ENCODE measurements at places on chromosomes 7 and 10.

- no peak for DNase-seq
Observed at GRCh38 chr10:112461029-112461887, 14.2 kb downstream of the VTI1A start.

GRCh38 chr7:157080111-157080730, 58.5 kb upstream of the UBE3C start:
- DNase-seq: no peak

DNA sequence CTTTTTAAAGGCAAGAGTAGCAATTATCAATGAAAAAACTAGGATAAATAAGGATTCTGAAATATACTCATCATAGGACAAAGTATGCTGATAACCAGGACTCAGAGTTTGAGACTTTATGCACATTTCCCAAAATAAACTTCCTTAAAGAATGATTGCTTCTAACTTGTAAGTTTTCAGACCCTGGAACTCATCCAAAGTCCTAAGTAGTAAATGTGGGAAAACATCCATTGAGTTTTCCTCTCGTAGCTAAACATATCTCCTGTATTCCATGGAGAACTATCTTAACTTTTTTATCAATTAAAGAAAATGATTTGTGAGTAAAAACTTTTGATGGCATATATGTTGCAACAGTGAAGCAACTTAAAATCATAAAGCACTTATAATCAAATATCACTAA, 285.2 kb upstream of the KLF6 start:
- DNase-seq: no peak

DNA sequence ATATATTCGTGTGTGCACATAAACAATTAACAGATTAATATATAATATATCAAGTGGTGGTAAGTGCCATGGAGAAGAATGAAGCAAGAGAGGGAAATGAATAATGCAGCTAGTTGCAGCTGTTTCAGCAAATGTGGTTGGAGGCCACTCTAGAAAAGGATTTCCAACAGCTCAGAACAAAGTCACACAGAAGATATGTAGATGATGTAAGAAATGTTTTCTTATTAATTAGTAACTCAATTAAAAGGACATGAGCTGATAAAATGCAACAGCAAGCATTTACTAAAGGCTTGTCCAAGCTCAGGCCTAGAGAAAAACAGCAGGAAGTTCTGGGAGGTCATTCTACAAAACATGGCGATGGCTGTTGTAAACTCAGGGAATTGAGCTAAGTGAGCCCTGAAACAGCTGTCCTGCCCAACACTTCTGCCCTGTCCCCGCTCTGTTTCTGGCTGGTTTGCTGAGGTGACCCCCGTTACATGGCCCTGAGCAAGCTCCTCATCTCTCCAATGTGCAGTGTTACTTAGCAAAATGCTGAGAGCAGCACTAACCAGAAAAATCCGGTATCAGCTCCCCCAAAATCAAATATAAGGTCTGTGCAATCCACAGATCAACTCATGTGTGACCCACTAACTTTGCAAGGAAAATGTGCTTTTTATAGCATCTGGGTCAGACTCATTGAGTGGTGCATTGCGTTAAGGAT, 23.4 kb upstream of the C10orf67 start:
- DNase-seq: peak; percentile 79

- no peak for DNase-seq
Observed at GRCh38 chr10:31554556-31554955, 235.5 kb downstream of the ZEB1 start.

DNA sequence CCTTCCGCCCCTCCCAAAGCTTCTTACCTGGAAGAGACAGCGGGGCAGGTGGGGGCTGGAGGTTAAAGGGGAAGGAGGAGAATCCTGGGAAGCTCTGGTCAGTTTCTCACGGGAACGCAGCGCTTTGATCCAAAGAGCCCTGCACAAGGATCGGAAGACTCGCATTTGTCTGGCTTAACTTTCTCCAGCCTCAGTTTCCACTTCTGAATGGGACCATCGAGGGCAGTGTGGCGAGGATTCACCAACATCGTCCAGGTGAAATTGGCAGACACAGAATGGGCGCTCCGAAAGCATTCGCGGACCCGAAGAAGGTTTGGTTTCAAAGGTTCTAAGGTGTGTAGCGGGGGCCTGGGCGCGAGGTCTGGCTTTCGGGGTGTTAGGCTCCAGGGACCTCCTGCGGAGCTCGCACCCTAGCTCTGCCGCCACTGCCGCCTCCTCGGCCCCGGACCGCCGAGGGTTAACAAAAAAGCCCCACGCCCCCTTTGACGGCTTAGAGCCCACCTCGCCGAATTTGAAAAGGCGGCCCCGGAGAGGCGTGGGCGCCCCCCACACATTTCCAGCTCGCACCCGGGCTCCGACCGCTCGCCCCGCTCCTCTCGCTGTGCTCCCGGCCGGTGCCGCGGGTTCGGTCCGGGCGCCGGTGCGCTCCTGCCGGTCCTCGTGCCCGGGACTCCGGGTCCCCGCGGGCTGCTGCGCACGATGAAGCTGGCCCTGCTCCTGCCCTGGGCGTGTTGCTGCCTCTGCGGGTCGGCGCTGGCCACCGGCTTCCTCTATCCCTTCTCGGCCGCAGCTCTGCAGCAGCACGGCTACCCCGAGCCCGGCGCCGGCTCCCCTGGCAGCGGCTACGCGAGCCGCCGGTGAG, at the start of gene COL26A1:
TSS of gene COL26A1 (plus strand) at position 542 of the 862 bp plus-strand sequence. CDS start at position 700, 158 bp downstream.
- DNase-seq: no peak

- no peak for DNase-seq
Observed at GRCh38 chr10:113129117-113129516, 179.1 kb downstream of the TCF7L2 start.

DNA sequence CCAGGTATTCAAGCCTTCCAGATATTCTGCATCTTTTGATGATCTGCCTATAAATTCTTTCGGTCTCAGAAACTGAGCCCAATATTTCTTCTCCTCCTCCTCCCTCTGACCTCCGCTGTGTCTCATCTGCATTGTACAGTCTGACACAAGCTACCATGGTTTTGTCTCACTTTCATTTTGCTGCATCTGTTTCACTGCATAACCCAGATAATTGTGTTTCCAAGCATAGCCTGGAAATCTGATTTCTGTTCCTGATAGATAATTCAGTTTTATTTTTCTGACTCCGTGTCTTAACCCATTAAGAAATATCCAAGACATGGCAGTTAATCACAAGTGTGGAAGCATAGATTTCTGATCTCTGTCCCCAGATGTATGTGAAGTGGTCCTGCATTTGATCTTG, 374.2 kb upstream of the SEMA3A start:
- DNase-seq: no peak

DNA sequence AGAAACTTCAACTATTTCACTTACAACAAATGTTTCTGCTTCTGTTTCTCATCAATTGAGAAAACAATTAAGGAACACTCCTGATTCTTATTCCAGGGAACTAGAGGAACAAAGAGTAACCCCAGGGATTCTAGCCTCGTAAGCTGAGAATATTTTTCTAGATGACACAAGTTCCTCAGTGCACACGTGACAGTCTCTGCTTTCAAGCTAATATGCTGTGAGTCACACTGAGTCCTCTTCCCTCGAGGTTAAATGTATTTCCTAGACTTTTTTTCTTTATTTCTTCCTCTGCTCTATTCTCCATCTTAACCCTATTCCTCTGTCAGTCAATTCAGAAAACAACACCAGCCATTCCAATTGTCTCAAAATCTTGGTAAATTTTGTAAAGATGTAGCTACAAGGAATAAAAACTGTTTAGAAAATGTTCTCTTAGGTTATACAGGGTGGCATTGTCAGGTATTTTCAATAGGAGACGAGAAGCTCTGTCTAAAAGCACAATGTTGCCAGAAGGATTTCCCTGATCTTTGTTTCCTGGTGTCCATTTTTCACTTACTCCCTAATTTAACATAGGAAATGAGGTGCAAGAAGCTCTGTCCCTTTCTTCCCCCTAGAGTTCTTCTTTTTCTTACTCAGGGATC, 5.8 kb upstream of the C1GALT1 start:
- peak; percentile 89 for DNase-seq

DNA sequence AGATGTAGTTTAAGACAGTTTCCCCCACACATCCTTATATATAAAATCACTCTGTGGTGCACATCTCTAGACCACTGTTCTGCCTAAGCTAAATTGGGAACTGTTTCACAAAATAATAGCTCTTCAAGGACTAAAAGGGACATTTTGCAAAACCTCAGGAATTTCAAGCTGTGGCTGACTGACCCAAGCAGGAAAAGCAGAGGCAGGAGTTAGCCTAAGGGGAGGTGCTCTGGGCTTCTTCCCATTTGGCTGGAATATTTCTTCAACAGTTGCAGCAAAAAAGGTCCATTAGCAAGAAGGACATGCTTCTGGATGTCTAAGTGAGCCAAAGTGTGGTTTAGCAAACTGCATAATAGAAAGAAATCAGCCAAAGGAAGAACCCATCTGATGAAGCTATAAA, 551.2 kb upstream of the ANKRD30A start:
- DNase-seq: no peak

DNA sequence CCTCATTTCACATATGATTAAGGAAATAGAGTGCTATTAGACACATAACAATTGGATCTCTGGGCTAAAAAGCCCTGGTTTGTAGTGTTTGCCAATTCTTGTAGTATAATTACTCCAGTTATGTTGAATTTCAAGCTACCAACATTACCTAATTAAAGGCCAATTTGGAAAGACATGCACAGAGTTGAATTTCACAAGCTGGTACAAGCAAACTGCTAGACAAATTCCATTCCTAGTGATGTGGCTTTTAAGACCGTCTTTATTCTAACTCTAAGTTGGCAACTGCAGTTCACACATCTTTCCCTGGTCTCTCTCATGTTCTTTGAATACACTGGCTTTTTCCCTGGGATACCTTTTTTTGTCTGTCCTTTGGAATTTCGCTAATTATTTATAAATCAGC, 384.1 kb upstream of the CNTNAP2 start:
- DNase-seq: no peak

DNA sequence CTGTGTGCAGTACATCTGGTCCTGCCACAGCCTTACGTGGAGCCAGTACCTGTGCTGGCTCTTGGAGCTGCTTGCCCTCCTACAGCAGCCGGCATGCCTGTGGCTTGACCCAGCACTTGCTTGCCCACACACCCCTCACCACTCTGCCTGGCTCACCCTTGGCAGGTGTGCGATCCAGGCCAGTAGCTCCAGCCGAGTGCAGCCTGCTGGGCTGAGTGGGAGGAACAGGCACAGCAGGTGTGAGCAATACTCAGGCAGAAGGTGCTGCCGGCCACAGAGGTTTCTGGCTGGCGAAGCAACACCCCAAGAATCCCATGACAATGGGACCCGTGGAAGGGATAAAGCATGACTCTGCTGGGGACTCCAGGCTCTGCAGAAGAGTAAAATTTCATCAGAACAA, 173.5 kb upstream of the ADCY1 start:
- no peak for DNase-seq

GRCh38 chr7:158531661-158532060, 56.0 kb downstream of the PTPRN2 start:
- DNase-seq: no peak

DNA sequence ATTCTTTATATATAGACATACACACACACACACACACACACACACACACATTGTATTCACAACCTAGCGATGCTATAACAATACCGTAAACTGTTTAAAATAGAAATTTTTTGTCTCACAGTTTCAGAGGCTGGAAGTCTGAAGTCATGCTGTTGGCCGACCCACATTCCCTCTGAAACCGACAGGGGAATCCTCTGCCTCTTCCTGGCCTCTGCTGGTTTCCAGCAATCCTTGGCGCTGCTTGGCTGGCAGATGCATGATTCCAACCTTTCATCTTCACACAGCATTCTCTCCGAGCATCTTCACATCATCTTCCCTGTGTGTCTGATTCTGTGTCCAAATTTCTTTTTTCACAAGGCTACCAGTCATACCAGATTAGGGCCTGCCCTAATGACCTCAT, 94.8 kb downstream of the CCDC71L start:
- no peak for DNase-seq

DNA sequence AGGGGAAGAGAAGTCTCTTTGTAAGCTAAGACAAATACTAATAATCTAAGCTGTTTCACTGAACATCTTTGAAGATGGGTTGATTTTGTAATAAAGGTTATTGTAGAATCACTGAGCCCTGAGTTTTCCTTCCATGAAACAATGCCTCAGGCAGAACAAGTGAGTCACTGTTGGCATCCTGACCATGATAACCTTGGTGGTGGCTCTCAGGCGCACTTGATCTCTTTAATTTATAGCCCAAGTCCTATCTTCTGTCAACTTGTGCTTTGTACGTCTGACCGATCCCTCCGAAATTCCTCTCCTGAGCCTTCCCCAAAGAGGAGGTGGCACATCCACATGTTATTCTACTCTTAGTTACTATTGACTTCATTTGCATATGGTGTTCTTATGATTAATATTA, 812.9 kb downstream of the REEP3 start:
- no peak for DNase-seq

DNA sequence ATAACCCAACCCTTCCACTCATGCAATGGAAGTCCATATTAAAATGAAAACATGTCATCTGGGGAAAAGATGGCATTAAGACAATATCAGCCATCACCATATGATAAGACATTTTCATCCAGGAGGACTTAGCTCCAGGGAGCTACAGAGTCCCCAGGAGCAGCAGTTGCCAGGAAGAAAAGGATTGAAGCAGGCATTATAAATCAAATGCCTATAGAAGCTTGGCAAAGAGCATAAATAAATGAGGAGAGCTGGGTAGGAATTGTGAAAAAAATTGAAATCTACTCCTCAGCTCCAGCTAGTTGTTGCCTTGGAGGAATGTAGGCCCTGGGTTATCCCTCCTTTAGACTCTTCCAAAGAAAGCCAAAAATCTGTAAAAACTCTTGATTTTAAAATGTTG, 42.5 kb downstream of the FAM13C start:
- DNase-seq: no peak

- DNase-seq: no peak
Observed at GRCh38 chr7:78092331-78092730, 293.8 kb downstream of the PHTF2 start.

- no peak for DNase-seq
Observed at GRCh38 chr7:106462365-106462859, 177.6 kb upstream of the NAMPT start.

- no peak for DNase-seq
Observed at GRCh38 chr7:27567266-27567665, 95.4 kb downstream of the HIBADH start.

- no peak for DNase-seq
Observed at GRCh38 chr10:21519941-21520436, 5.5 kb downstream of the SKIDA1 start.

GRCh38 chr10:79223091-79224048, 123.9 kb upstream of the PPIF start:
- DNase-seq: peak; percentile 23

DNA sequence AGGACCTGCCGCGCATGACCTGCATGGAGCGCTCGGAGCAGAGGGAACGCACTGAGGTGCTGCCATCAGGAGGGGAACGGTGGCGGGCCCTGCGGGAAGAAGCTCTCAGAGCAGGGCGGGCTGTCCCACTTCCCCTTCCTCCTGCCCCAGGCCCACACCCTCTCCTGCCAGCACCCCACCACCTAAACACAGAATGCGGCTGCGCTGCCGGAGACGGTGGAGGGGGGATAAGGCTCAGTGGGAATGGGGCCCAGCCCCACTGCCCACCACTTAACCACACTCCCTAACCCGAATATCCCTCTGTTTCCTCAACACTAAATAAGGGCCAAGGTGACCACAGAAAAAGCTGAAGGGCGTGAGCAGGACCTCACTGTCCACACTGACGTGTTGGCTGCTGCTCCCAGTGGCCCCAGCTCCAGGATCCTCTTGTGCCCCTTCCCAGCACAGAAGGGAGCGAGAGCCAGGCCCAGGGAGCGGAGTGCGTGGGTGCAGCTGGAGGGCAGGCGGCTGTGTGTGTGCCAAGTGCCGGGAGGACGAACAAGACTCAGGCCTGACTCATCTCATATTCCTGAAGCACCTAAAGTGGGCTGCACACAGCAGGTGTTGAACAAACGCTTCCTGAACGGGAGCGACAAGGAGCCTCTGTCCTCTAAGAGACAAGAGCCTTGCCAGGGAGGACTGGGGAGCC, 116.8 kb downstream of the MAD1L1 start:
- DNase-seq: no peak

All from epithelial cell of proximal tubule (primary cell).